ENCODE measurements at places on chromosomes 16 and 17.

DNA sequence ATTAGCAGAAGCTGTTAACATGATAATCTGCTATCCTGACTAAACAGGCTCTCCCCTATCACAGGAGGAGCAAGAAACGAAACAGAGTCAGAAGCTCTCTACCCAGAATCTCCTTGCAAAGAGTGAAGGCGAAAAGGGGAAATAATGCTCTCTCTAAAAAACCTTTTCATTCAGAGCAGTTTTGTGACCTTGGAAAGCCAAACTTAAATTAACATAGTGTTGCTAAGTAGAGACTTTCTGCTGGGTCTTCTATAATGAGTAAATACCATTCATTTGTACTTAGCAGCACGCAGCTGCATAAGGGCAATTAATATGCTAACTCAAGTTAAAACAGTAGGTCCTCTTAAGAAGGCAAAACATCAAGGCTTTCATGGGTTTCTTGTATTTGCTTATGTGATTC, 101.7 kb upstream of the GPR139 start:
- no peak for DNase-seq

GRCh38 chr16:59635674-59636073, 901.6 kb upstream of the GOT2 start:
- peak; percentile 51 for DNase-seq

GRCh38 chr16:11627822-11628457, 40.3 kb upstream of the SNN start:
- DNase-seq, result no peak

GRCh38 chr16:88329726-88330700, 52.7 kb upstream of the ZNF469 start:
- no peak for DNase-seq

DNA sequence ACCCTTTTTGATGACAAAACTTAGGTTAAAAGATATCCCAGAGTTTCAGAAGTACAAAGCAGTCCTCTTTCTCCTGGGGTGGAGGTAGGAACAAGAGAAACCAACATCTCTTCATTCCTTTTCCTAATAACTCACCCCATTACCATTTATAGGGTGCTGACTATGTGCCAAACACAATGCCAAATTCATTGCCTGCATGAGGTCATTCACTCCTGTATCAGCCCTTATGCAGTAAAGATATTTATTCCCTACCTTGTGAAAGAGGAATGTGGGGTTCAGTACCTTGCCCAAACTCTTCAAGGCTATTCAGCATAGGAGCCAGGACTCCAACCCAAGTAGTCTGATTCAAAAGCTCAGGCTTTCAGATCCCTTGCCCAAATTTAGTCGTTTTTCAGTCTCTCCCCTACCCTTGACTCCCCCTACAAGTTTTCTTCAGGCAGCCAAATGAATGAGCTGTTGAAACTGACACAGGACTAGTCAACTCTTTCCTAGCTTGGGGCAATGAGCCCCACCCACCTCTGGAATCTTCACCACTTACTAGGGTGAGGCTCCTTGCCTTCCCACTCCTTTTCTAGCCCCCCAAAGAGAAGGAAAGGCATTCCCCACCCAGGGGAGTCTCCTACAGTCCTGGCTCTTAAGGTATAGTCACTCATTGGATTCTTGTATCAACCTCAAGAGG, 5.9 kb downstream of the KRT14 start:
- DNase-seq, result no peak

GRCh38 chr17:57234739-57235092, 21.6 kb upstream of the MSI2 start:
- DNase-seq, result no peak

DNA sequence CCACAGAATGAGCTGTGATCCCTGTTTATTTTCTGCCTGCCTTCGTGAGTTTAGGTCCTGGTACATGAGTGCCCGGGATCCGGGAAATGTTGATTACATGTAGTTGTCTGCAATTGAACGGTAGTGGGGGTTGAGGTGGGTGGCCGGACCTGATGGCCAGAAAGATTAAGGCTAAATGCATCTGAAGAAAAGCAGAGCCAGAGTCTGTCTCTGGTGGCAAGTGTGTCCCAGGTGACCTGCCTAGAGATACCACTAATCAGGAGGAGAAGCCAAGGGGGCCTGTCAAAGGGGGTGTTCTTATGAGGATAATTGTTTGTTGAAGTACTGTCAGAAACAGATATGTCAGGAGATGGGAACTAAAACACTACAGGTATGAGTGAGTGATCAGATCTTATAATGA, 154.0 kb upstream of the ASIC2 start:
- DNase-seq, result no peak

DNA sequence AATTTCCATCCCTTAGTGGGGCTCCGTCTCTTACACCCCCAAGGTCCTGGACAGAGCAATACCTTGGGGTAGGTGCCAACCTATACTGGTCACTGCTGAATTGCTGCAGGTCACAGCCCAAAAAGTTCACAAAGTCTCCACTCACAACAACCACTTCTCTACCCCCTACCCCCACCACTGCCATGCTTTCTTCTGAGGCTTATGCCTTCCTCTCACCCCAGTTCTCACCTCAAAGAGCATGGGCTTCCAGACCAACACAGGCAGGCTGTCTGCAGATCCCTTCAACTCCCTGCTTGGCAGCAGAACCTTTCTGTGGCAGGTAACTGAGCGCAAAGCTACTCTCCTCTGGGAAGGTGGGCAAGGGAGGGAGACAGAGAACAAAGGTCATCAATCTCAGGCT, 35.5 kb downstream of the C16orf78 start:
- no peak for DNase-seq

DNA sequence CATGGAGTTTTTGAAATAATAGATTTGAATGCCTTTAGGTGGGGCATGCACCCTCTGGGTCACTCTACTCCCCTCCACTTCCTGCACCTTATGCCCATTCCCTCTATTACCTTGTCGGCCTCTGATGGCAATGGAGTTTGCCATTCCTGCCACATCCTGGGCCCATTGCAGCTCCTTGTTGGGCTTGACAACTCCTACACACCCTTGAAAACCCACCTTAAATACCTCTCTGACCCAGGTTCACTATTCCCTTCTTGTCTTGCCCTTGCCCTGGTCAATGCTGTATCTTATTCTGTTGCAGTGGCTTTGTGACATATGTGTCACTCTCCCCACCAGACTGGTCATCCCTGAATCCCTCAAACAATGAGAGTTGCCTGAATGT, 2.4 kb downstream of the CCR7 start:
- DNase-seq, result no peak

DNA sequence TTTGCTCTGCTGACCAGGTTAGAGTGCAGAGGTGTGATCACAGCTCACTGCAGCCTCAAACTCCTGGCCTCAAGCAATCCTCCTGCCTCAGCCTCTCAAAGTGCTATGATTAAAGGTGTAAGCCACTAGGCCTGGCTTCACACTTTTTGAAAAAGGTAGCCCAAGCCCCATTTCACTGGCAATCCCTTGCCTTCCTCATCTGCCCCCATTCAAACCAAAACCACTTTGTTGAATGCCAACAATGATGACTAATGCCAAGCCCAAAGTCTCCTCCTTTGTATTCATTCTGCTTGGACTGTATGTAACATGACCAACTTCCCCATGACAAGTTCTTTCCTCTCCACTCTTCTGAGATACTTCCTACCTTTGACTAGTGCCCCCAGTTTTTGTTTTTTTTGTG, 33.1 kb downstream of the N4BP1 start:
- no peak for DNase-seq

DNA sequence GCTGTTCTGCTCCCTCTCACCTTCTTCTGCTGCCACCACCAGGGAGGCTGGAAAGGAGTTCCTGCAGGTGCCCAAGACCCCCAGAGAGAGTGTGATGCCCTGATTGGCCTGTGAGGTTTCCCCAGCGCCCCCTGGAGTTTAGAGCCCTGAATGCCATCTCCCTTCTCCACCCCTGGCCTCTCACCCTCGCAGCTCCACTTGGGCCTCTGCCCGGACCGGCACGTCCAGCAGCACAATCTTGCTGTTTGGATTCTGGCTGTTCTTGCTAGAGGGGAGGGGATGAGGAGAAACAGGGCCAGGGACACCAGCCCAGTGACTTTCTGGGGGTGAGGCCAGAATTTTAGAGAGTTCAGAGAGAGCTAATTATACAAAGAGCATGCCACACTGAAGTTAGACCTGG, 12.5 kb upstream of the FAM171A2 start:
- no peak for DNase-seq

DNA sequence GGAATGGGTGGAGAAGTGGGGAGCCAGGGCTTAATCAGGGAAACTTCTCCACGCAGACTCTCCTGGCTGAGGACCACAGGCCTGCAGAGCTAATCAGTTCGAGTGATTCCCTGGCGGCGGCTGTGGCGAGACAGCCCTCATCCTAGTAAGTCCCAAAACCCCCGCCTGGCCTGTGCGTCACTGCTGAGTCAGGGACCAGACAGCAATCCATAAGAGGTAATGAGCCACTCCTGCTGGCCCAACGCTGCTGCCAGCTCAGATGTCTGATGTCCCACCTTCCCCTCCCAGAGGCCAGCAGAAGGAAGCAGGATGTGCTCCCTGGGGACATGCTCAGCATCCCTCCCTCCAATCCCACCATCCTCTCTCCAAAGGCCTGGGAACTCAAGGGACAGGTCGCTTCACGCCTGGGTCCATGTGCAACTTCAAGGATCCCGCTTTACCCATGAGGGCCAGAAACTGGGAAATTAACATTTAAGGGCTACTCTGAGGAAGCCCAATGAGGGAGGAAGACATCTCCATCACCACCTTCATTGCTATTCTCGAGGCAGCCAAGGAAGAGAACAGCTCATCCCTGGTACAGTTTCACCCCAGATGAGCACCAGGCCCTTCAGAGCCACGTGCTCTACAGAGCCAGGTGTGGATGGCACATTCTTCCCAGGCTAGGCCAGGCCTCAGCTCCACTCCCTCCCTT, 7.9 kb downstream of the ACLY start:
- peak; percentile 93 for DNase-seq

DNA sequence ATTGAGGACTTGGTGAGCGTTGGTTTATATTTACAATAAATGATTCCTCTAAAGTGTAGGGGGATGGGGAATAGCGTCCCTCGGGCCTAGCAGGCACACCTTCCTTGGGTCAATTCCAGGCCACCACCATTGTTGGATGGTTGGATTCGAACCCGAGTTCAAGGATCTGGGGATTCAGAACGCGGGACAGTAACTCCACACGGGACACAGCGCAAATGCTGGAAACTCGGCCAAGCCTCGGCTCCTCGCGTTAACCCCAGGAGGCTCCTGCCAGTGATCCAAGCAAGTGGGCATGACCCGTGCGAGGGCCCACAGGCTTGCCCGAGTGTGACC, 613 bp downstream of the B9D1 start:
- no peak for DNase-seq

DNA sequence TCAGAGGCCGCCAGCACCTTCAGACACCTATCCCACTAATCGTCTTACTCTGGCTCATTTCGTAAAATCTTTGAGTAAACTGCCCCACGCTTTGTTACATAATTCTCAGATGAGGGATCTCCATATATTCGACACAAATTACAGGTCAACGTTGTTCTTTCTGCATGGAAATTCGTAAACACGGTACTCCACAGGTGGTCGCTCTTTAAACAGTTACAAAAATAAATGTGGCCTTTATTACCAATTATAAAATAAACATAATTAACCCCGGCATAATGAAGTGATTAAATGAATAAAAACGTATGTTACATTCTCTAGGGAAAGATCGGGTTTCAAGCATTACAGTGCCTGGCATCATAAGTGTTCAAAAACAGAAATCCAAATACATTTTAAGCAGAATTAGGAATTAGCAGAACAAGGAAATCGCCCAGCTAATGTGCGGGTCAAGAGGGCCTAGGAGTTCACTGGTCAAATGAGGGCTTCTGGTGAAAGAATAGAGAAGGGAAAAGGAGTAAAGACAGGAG, 943 bp upstream of the PIP4K2B start:
- DNase-seq, result no peak

- no peak for DNase-seq
These were observed 973.0 kb downstream of the KCNJ2 start for GRCh38 chr17:71142333-71142732.

- no peak for DNase-seq
These were observed 116.5 kb downstream of the ZNF423 start for GRCh38 chr16:49739381-49739780.

DNA sequence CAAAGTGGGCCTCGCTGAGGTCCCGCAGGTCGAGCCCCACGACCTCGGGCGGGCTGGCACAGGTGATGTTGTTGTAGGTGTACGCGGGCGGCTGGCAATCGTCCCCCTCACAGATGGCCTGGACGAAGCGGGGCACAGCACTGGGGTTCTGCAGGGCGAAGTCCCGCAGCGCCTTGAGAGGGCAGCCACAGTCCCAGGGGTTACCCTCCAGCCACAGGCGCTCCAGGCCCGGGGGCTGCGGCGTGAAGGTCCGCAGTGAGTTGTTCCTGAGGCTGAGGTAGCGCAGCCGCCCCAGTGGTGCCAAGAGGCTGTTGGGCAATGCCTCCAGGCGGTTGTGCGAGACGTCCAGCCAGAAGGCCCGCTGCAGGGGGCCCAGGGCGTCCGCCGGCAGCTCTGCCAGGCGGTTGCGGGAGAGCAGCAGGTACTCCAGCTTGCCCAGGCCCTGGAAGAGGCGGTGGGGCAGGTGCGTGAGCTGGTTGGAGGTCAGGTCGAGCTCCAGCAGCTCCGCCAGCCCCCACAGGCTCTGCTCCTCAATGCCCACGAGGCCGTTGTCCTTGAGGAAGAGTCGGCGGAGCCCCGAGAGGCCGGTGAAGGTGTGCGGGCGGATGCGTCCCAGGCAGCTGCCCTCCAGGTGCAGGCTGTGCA, 2.8 kb downstream of the IGFALS start:
- no peak for DNase-seq

DNA sequence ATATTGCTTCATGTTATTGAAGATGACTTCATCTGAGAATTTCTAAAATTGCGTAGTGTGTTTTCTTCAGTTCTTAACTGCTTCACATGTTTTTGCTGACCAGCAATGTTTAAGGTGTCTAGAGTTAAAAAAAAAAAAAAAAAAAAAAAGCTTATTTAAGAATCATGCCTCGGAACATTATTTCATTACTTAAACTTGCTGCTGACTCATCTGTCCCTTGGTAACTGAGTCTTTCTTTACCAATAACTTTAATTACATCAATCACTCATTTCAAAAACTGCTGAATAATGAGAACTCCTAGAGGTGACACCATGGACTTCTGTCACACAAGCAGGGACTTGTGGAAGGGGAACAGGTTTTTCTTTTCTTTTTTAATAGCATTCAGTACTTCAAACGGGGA, 16.2 kb downstream of the IRX5 start:
- no peak for DNase-seq

GRCh38 chr16:56726926-56727325, 3.0 kb upstream of the NUP93 start:
- no peak for DNase-seq

- no peak for DNase-seq
These were observed 45.5 kb upstream of the SDK2 start for GRCh38 chr17:73689596-73690275.

- DNase-seq, result no peak
These were observed 83.2 kb downstream of the NDEL1 start for GRCh38 chr17:8518850-8519249.
